ENCODE measurements at places on chromosomes 6 and 20.

GRCh38 chr6:154127657-154128056 is 88.6 kb downstream of the OPRM1 start:
- DNase-seq = no peak

DNA sequence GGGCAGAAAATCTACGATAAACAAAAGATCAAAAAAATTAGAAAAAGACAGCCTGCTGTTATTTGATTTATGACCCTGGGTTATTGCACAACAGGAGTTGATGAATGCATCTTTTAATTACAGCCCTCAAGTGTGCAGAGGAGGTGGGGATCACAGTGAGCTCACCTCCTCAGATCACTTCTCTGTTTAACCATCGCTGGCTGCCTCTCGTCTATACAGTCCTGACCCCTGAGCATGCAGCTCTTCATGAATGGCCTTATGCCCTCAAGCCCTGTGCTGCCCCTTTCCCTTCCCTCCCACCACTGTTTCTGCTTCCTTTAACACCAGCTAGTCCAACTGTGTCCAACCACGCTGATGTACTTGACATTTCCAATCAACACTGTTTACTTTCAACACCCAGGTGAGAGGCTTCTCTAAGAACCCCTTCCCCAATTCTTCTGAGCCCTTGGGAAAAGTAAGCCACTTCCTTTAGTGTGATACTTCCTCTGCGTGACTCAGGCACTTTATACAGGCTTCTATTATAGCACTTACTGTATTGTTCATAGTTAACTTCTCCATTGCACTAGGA is 60.6 kb upstream of the RIPOR2 start:
- DNase-seq = no peak

DNA sequence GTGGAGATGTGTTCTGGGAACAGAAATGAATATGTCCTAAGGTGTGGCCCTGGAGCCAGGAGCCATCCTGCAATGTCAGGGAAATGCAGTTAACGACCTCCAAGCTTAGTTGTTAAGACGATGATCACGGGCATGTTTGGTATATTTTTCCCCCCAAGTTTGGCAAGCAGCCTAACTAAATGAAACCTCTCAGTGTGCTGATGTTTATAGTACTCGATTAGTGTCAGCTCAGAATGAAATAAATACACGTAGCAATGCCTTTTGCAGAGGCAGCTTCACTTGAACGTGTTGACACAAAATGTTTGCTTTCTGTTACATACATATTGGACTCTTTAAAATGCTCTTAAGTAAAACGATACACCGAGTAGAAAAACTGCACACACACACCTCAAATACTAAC is 76.2 kb upstream of the OLIG3 start:
- no peak for DNase-seq

- no peak for DNase-seq
Measured at GRCh38 chr6:164854526-164854925, 454.9 kb downstream of the C6orf118 start.

- peak; percentile 67 for DNase-seq
Measured at GRCh38 chr6:166586424-166587156, at the start of gene RAMACL. Gene RAMACL, minus strand, starts transcription at chr6:166586678. Its CDS starts 201 bp downstream, at chr6:166586477.

- DNase-seq = no peak
Measured at GRCh38 chr6:31592396-31592771, 422 bp downstream of the NCR3 start.

DNA sequence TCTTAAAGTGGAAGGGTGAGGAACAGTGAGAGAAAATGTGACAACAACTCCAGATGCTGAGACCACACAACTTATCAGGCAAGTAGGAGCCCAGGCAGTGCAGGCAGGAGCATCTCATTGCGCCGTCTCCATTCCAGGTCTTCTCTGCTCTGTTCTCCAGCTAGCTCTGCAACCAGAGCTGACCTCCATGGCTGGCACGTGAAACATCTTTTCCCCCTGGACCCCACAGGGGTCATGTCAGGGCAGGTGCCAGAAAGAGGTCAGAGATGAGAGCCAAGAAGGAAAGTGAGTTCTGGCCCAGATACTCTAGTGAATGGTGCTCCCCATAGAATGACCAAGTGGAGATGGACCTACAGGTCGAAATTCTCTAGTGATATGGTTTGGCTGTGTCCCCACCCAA is 281.4 kb downstream of the SMOC2 start:
- DNase-seq = no peak

GRCh38 chr20:6384380-6384779 is 261.6 kb upstream of the FERMT1 start:
- no peak for DNase-seq

- no peak for DNase-seq
Measured at GRCh38 chr6:127902933-127903332, 2.1 kb upstream of the THEMIS start.

- no peak for DNase-seq
Measured at GRCh38 chr6:36337814-36338213, 1.1 kb upstream of the BNIP5 start.

- DNase-seq = peak; percentile 71
Measured at GRCh38 chr6:168326294-168327261, 7.0 kb upstream of the DACT2 start.

DNA sequence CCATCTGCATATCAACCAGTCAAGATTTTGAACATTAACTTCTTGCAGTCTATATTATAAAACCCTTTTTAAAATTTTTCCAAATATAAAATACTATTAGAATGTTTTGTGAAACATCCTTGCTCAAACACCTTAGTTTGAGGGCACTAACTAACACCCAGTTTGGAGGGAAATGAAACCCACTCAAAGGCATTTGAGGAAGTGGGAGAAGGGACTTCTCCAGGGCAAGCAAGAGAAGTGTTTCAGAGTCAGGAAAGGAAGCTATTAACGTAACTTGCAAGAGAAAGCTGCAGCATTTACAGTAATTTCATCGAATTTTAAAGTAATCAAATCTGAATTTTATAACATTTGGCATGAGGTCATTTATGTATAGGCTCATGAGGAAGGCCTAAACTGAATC is 21.3 kb downstream of the MTFR2 start:
- DNase-seq = no peak

- no peak for DNase-seq
Measured at GRCh38 chr6:108796875-108797274, 51.3 kb upstream of the ARMC2 start.

GRCh38 chr6:84854811-84855400 is 90.5 kb upstream of the TBX18 start:
- DNase-seq = no peak

DNA sequence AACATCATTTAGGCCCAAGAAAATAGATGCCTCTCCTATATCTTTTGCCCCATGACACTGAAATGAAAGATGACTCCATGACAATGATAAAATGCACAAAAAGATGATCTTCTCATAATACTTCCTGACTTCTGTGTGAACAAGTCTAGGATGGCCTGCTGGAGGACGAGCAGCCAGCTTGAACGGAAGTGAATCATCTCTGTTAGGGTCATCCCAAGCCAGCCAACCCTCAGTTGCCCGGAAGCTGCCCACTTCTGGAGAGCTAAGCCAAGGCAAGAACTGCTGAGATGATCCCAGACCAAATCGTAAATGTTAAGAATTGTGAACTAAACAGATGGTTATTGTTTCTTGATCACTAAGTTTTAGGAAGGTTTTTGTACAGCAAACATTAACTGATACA is 249.7 kb upstream of the HS3ST5 start:
- no peak for DNase-seq

- DNase-seq = no peak
Measured at GRCh38 chr6:109480993-109481480, 2.0 kb downstream of the ZBTB24 start.

- no peak for DNase-seq
Measured at GRCh38 chr6:145583753-145584152, 151.6 kb downstream of the EPM2A start.

- DNase-seq = no peak
Measured at GRCh38 chr6:43074847-43075669, 1.1 kb upstream of the PTK7 start.

DNA sequence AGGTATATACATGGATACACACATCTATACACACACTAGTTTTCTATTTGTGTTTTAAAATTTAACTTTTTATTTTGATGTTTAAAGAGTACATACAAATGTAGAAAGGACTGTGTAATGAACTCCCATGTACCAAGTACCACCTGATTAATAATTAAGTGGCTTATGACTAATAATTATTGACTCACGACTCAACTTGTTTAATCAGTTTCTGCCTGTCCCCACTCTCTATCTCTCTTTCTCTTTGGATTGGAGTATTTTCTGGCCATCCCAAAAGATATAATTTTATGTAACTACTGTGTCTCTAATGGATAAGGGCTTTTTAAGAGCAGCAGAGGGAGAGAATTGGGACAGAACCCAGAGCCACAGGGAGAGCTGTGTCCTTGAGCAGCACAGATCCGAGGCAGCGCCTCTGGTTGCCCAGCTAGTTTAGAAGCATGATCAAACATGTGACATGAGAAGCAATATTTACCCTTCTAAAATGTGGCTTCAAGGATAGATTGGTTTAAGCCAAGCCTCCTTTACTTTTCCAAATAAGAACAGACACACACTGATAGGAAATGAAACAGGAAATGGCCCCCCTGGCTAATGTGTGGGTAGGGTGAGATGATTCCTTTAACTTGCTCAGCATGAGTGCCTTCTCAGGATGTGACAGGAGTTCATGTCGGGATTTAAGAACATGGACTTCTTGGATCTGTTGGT is 81.0 kb downstream of the ERMARD start:
- no peak for DNase-seq

GRCh38 chr20:58128635-58129625 is 99.5 kb downstream of the ANKRD60 start:
- DNase-seq = no peak

- DNase-seq = no peak
Measured at GRCh38 chr20:64131406-64131805, 24.0 kb upstream of the NPBWR2 start.

GRCh38 chr20:57440678-57441509 is 49.7 kb downstream of the RBM38 start:
- DNase-seq = no peak

GRCh38 chr20:58595167-58595566 is 55.9 kb upstream of the STX16 start:
- DNase-seq = no peak

- no peak for DNase-seq
Measured at GRCh38 chr6:168546730-168547129, 105.7 kb downstream of the SMOC2 start.

GRCh38 chr6:132726608-132726975 is 12.7 kb upstream of the VNN1 start:
- DNase-seq = no peak

DNA sequence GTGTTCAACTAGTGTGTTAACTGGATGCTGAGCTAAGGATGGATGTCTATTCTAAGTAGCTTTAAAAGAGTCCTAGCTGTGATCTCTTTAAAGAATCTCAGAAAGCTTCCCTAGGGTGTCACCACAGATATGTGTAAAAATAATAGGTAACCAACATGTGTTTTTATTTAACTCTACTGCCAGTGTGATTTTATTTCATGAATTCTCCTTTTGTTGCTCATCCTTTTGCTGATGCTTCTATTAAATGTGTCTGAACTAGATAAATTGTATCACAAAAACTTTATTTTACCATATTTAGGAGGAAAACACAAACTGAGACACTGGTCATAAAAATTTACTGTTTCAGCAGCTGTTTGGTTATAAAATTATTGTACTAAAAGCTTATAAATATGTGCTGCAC is 809.4 kb upstream of the CITED2 start:
- no peak for DNase-seq

DNA sequence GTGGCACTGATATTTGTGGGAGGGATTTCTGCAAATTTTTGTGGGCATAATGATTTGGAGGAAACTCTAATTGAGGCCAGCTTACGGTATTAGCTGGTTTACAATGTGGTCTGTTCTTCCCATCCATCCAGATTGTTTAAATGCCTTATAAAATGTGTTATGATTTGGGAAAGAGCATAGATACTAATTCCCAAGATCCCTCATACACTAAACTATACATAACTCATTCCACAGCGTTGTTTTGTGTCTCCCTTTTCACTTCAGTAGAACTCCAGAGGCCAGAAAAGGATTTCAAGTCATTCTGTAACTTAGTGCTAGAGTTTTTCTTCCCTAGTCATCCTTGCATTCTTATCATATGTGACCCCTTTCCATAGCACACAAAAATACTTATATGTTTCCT is 292.6 kb upstream of the NT5E start:
- DNase-seq = no peak

DNA sequence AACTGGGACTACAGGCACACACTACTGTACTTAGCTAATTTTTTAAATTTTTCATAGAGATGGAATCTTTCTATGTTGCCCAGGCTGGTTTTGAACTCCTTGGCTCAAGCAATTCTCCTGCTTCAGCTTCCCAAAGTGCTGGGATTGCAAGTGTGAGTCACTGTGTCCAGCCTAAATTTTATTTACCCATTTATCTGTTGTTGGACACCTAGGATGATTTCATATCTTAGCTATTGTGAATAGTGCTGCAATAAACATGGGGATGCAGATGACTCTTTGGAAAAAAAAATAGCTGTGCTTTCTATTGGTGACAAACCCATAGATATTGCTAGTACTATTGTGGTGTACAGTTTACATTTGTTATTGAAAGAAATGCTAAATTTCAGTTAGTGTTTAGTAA is 19.6 kb upstream of the SYNCRIP start:
- DNase-seq = no peak

DNA sequence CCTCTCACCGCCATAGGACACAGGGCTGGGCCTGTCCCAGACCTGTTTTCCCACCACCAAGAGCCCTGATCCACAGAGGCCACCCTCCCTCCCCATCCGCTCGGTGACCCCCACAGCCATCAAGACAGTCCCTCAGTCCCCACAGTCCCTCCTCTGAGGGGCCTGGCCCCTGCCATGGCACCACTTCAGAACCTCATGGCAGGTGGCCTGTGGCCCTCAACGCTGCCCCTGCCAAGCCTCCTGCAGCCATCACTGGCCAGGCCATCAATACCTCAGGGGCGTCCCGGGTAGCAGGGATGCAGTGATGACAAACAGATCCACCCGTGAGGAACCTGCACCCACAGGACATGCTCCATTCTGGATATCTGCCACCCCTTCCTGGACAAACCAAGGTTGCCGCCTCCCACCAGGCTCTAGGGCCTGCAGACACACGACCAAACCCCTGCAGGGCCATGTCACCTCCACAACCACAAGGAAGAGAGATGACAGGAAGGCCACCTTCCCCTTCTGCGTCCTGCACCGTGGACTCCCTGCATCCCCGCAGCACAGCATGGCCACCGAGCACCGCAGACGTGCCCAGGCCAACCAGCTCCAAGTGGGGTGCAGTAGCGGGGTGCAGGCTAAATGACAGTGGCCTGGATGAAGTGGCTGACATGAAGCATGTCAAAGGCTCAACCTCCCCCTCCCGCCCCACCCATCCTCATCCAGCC is 14.0 kb downstream of the TAF4 start:
- DNase-seq = no peak

GRCh38 chr6:10583509-10583901 is 62.4 kb downstream of the GCNT2 start:
- DNase-seq = peak; percentile 9

GRCh38 chr20:3732327-3733118 is at the start of gene HSPA12B:
Gene HSPA12B, plus strand, starts transcription at chr20:3732685. Its CDS starts 5,990 bp downstream, at chr20:3738675.
- DNase-seq = no peak

DNA sequence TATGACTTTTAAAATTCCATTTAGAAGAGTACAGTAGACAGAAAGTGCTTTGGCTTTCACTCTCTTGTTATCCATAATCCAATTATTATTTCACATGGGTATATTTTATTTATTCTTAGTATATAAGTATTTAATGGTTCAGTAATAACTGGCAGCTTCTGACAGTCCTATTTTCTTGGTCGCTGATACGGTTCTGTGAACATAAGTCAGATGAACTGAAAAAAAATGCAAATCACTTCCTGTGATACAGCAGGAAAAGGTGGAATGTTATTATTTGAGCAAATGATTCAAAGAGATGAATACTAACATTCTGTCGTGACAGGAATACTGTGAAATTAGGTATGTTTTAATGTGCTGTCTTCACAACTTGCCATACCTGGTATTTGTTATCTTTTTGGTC is 132.3 kb downstream of the ARHGAP18 start:
- DNase-seq = no peak

Data from HuH-7 (cell line).